NCI-H82 (cell line): ENCODE measurements at places on chromosomes 7 and 10.

GRCh38 chr10:3792710-3793219 lies 7.8 kb upstream of the KLF6 start:
- no peak for DNase-seq

DNA sequence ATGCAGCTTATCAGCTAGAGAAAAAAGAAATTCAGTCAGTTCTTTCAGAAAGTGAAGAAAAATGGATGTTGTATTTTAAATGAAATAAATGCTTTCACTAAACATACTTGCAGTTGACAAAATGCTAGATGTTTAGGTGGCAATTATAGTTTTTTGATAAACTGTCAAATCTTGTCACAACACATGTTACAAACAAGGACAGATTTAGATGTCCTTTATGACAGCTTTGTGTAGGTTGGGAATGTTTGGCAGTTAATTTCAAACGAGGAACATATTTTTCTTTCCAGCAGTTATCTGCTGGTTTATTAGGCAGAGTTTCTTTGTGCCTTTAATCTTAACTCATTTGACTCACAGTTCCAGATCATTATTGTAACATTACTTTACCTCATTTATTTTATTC lies 3.1 kb upstream of the PRPS1L1 start:
- DNase-seq = no peak

- DNase-seq = no peak
Observed at GRCh38 chr7:132108563-132108962, 467.7 kb downstream of the PLXNA4 start.

- peak; percentile 80 for DNase-seq
Observed at GRCh38 chr7:80699045-80699638, 60.7 kb downstream of the CD36 start.

- DNase-seq = no peak
Observed at GRCh38 chr10:103706762-103707161, 148.6 kb downstream of the SH3PXD2A start.

GRCh38 chr7:157495177-157495553 lies 158.4 kb downstream of the DNAJB6 start:
- no peak for DNase-seq

DNA sequence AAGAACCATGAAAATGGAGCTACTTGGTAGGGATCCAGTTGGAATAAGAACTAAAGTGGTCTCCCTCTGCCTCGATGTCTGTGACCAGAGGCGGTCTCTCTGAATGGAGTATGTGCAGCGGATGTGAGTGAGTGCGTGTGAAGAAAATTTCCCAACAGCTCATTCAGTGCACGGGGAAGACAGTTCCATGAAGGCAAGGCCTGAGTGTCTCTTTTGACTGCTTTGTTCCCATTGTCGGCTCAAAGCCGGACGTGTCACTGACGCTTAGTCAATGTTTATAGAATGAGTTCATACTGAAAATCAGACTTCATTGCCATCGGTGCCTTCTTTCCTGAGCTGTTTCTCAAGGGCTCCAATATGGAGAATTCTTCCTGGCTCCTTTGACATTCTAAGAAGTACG lies 55.3 kb upstream of the GRB10 start:
- no peak for DNase-seq

DNA sequence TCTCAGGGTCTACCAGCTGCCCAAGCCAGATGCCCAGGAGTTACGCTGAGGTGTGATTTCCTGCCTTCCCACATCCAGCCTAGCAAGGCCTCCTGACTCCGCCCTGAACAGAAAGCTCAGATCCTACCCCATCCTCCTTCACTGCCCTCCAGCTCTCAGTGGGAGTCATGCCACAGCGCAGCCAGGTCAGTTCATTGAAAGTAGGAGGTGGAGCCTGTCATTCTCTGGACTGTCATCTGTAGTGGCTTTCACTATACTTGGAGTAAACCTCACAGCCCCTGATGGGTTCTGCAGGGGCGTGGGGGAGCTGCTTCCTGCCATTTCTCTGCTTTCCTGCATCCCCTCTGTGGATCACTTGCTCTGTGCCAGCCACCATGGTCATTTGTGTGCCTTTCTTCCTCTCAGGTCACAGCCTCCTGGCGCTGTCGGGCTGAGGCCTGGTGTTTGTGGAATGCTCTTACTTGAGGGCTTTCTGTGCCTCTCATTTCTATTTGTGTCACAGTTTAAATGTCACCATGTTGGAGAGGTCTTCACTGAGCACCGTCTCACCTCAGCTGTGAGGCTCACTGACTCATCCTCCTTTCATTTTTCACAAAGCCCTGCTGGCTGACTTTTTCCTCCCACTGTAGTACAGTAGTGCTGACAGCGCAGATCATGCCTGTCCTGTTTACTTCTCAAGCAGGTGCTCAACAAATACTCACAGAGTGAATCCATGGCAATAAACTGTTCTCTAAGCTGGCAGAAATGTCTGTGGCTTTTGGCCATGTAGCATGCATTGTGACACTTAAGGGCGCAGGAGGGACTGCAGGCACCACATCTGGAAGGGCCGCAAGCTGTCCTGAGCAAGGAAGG lies 61.0 kb upstream of the TMEM248 start:
- no peak for DNase-seq

- no peak for DNase-seq
Observed at GRCh38 chr10:73167458-73167782, 388 bp downstream of the ECD start.

GRCh38 chr7:107687656-107688055 lies 27.0 kb downstream of the SLC26A4 start:
- peak; percentile 45 for DNase-seq

- DNase-seq = no peak
Observed at GRCh38 chr7:45589061-45589460, 14.9 kb downstream of the ADCY1 start.

- no peak for DNase-seq
Observed at GRCh38 chr10:679556-679955, 9.9 kb downstream of the DIP2C start.

DNA sequence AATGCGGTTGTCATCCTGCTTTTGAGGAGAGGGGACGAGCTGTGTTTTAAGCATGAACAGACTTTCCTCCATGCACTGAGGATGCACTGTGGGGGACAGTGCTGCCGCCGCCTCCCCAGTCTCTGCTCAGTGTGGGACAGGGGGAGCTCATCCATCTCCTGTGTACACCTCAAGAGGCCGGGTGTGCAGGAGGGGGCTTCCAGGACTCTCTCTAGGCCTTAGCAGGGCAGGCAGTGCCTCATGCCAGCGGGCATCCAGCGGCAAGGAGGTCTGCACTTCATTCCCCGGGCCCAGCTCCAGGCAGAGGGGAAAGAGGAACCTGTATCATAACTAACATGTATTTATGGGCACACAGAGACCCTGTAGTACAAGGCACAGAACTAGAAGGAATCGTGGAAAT lies 89.7 kb downstream of the DIP2C start:
- no peak for DNase-seq

DNA sequence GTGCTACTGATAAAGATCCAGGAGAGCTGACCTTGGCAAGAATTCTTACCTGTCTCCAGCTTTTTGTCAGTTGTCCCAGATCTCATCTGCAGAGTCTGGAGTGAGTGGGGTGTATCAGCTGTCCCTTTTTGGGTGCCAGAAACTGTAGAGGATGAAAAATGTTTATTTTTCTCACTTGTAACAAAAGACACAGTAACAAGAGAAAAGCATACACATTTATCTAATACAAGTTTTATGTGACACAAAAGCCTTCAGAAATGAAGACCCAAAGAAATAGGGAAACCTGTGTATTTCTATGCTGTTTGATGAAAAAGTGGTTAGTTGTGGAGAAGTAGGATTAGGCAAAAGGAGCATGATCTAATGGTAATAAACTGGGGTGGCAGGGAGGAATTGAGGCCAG lies 58.5 kb upstream of the NPVF start:
- DNase-seq = no peak

DNA sequence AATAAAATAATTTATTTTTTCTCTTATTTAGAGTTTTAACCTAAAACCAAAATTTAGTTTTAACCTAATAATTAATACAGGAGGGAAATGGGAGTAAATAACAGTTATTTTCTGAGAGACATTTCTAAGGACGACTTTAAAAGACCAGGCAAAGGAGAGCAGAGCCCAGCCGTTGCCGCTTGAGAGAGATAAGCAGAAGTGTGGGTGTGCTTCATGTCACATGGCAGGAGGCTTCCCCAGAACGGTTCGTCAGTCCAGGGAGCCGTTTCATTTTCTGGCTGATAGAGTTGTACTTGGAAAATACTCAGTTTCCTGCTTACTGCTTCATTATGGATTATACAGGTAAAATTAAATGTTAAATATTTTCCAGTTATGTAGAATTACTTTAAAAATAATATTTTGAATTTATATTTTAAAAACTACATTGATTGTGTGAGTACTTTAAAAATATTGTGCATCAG lies 61.4 kb downstream of the ST7 start:
- DNase-seq = peak; percentile 34

DNA sequence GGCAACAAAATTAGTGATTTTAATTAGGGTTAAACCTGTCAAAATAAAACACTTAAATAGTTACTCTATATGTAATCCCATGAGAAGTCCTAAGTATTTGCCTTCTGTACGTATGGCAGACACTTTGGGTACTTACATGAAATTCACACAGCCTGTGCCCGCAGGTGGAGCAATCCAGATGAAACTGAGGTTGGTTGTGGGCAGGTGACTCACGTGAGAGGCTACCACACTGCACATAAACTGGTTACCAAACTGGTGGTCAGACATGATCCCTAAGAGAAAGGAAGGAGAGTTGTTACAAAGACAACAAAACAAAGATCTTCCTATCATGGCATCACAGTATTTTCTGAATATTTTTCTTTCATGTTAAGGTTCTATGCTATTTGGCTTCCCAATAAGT lies 156.1 kb downstream of the RELN start:
- DNase-seq = no peak

DNA sequence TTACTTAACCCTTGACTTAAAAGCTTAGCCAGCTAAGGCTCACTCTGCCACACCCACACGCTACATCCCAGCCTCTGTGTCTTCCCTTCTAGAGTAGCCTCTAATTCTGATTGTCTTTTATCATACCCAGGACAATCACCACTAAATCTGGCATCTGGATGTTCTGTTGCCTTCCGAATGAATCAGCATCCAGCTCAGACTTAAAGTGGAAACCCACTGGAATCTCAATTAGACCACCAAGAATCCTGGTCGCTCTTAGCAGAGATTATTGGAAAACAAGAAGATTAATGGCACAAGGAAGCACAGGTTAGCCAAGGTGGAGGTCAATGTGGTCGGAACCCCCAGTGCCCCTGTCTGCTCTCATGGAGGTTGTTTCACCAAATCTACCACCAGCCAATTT lies 404.2 kb upstream of the FOXK1 start:
- DNase-seq = no peak

- no peak for DNase-seq
Observed at GRCh38 chr7:33494474-33494873, 365.1 kb downstream of the BBS9 start.

DNA sequence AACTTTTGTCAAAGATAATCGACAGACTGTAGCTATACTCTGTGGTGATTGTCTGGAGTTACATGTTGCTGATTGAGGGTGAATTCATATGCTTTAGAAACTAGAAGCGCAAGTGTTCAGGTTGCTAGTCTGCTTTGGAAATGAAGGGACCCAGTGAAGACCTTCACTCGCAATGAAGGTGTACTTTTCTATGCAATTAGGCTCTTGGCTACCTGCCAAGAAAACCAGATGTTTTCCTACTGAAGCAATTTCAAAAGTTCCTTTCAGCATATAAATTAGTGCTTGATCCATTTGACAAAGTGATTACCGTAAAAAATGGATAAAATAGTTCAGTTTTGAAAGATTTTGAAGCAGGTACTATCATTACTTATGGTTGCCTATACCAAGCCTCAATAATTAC lies 10.0 kb upstream of the STK31 start:
- DNase-seq = peak; percentile 61

DNA sequence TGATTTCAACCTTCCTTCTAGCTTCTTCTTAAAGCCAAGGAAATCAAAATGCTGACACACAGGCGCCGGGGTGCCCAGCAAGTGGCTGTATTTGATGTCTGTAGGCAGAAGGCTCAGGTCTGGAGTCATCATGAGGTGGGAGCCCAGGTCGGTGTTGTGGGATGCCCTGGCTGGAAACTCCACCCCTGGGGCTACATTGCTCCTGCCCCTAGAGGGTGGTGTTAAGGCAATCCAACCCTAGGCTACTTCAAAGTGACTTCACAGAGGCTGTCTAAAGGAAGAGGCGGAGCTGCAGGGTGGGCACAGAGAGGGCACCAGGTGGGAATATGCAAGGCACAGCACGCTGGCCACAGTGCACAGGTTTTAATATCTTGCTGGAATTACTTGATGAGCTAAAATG lies 200.9 kb downstream of the ADAM12 start:
- DNase-seq = no peak

DNA sequence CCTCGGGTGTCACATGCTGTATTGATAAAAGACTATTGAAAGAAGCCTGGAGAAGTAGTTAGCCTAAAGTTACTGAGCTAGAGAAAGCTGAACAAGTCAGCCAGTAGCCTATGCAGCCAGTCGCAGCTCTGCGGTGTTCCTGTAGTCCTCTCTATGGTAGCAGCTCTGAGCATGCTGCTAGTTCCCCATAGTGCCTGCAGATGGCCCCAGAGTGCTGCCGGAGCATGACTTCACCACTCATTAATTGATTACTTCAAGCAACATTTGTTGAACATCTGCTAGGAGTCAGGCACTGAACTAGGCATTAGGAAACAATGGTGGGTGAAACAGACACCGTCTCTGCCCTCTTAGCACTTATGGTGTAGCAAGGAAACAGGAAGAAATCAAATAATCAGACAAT lies 422.7 kb downstream of the SORCS3 start:
- DNase-seq = peak; percentile 73

DNA sequence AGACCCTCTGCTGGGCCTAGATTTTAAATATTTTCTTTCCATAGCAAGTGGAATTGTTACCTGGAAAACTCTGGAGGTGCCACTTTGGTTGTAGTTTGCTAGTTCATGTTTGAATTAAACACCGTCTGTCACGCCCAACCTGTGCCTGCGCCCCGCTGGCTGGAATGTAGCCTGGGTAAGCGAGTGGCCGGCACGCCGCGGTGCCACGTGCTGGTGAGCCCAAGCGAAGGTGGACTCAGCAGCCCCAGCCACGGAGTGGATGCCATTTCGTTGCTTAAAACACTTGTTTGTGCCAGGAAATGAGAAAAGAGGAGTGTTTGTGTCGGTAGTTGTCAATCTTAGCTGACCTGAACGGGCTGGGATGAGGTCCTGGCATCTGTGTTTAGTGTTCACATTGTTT lies 2.7 kb downstream of the GET4 start:
- DNase-seq = no peak

- DNase-seq = peak; percentile 37
Observed at GRCh38 chr7:44519546-44519945, 21.6 kb downstream of the NPC1L1 start.

DNA sequence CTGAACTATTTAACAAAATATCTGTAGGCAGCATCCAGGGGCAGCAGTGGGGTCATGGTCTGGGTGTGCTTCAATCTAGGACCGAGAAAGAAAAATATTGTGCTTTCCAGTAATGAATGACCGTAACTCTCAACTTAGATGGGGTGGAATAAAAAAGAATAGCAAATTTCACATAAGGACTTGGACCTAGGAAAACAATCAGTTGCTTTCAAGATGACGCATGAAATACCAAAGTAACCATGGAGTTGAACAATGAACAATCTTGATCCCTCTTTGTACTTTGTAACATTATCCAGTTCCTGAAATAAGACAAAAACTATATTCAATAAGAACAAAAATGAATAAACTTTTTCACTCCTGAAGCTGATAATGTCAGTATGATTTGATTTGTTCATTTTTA lies 167.1 kb downstream of the C7orf25 start:
- no peak for DNase-seq
